Urinary bladder (tissue), 4 donors: ENCODE measurements at places on chromosomes 12 and 14. TPM values are rescaled to one million over a fixed set of nuclear protein-coding genes. Genes with fewer than 3 reads are reported as not detected.

GRCh38 chr12:108895220-108895802, 15.4 kb downstream of the DAO start:
- DNase-seq, result no peak

- no peak for DNase-seq
Measured at GRCh38 chr14:100290607-100291304, 15.5 kb downstream of the SLC25A29 start.

KRT86 gene
- not detected for total RNA-seq

BEGAIN gene
- total RNA-seq, result 3.1 TPM

- no peak for DNase-seq
Measured at GRCh38 chr12:32183650-32184049, 77.0 kb downstream of the BICD1 start.

- no peak for DNase-seq
Measured at GRCh38 chr12:55720894-55721444, 776 bp downstream of the RDH5 start.

DNA sequence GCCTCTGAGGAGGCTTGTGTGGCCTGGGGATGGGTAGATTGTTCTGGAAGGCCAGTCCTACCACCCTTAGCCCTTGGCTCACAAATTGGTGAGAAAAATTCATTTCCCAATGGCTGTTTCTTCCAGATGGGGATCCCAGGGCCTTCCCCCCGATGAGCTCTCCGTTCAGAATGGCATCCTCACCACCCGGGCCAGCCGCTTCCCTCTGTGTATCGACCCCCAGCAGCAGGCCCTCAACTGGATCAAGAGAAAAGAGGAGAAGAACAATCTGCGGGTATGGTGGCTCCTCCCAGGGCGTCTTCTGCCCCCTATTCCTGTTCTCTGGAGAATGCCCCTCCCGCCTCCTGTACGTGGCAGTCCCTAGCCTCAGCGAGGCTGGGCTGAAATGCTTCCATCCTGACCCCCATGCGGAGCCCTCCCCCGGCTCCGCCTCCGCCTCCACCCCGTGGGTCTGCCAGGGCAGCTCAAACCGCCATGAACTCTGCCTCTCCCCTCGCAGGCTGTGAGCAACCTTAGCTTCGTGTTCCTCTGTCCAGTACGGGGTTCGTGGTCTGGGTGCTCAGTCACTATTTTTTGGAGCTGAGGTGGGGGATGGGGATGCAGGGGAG, 57.8 kb downstream of the CCDC92 start:
- DNase-seq, result no peak

HOXC4 gene
- total RNA-seq, result 1.6 TPM

GALNT8 gene
- 2.9 TPM for total RNA-seq
